ENCODE measurements at places on chromosomes 2 and 18.

DNA sequence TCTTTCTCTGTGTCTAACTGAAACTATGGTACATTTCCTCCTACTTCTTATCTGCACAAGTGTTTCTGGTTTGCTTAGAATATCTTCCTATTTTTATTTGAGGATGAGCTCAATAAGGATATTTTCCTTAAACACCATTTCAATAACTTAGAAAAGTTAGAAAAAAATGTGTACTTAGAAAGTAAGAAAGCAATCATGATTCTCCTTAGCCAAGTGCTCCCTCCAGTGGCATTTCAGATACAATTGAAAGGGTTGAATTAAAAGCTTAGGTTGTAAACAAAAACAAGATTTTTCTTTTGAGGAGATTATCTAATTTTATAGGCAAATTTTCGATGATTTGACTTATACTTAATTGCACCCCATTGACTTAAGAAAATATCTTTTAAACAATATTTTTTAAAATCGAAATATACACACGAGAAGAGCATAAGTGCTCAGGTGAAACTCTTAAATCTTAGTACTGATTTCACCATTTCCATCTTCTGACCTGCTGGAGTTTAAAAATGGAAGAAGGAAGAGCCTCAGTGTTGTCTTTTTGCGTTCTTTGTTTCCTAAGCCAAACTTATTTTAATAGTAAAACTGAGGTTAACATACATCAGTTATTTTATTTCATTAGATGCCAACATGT is 26.9 kb downstream of the C18orf63 start:
- no peak for DNase-seq

- DNase-seq = no peak
These were observed 95.3 kb upstream of the RNF152 start for GRCh38 chr18:61988100-61988499.

DNA sequence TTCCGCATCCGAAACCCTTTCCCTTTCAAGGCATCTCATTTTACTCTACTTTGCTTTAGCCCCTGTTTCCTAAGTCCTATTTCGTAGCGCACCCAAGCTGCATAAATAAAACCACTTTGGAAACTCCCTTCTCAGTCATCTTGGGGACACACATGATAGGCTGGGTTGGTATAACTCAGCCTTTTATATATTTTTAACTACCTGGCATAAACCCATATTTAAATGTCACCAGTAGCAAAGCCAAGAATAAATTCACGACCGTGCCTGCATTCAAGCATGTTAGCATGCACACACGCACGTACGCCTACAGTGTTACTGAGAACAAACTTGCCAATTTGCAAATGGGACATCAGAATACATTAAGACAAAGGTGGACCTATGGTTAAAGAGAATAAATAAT is 564.7 kb upstream of the PIK3C3 start:
- no peak for DNase-seq

GRCh38 chr18:52160636-52161035 is 179.4 kb upstream of the DCC start:
- DNase-seq = no peak

GRCh38 chr2:189485146-189485545 is 43.9 kb downstream of the WDR75 start:
- DNase-seq = no peak

GRCh38 chr2:227630322-227630721 is 13.0 kb downstream of the SCYGR4 start:
- DNase-seq = no peak

GRCh38 chr2:35462226-35462998 is 893.2 kb upstream of the CRIM1 start:
- DNase-seq = no peak

DNA sequence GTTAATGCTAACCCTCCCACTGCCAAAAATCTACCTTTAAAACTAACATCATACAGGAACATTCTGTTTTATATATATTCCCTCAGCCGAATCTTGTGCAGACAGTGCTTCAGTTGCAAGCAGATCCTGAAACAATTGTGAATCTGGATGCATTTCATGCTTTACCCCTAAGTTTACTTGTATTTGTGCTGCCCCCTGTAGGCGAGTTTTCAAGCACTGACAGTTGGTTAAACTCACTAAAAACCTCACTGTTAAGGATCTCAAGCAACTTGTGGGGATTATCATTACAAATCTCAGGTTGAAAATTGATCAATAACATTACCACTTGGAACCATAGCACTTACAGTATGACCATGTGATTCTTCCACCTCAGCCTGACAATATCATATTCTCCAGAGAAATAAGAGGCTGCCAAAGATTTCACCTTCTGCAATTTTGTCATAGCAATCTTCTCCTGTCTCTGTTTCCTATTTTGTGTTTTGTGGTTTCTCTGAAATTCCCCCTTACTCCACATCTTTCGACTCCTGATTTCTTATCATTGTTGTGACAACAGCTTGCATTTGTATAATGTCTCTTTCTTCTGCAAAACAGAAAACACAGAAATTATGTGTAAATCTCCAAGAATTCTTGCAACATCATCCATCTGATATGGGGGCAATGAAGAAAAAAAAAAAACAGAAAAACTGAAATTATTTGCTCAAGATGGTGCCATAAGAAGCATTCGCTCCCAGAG is 354.6 kb upstream of the SETBP1 start:
- no peak for DNase-seq

DNA sequence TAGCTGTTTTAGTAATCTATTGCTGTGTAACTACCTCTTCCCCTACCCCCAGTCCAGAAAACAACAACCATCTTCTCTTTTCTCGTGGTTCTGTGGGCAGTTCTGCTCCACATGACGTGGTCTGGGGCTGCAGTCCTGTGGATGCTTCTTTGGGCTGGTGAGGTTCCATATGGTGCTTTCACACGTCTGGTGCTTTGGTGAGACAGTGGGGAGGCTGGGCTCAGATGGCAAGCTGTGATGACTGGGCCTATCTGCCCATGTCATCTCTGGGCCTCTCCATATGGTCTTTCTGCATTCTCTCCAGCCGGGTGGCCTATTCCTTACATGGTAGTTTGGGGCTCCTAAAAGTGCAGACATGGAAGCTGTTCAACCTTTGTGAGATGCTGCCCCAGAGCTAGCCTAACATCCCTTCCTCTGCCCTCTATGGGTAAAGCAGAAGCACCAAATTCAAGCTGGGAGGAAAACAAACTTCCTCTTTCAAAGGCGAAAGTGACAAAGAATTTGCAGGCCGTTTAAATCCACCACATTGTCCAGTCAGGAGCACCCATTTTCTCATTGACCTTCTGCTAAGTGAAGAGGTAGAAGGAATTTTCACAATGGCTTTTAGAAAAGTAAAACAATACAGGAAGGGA is 68.3 kb upstream of the IL1R1 start:
- no peak for DNase-seq

GRCh38 chr2:55029098-55029497 is 21.2 kb downstream of the RTN4 start:
- DNase-seq = no peak

- DNase-seq = no peak
These were observed 62.0 kb upstream of the LGALSL start for GRCh38 chr2:64391940-64392339.

DNA sequence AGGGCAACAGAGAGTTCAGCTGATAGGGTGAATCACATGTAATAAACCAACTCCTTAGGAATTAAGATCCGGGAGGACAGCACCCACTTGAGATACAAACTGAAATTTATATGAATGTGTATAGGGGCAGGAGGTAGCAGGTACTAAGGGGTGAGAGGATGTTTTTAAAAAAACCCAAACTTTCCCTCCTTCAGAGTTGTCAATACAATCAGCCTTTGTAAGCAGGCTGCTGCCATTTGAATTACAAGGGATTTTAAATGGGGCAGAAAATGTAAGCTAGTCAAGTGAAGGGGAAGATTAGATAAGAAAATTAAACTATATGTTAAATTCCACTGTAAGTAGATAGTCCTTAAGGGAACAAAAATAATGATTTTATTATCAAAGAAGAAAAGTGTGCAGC is 1239.7 kb upstream of the CELF4 start:
- DNase-seq = no peak

DNA sequence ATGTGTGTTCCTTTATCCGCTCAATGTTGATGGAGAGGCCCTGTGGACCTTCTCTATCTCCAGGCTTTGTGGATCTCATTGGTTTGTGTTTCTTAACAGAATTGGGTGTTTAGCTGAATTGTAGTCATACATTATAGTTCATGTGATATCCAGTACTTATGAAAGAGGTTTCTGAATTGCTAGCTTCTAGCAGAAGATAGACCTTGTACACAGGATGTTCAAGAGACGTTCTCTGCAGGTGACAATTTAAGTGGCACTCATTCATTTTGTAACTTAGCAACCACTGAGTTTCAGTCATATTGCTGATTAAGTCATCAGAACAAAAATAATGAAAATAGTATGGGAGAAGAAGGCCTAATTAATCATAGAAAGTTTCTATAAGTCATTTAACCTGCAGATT is 279.2 kb downstream of the ALPK2 start:
- no peak for DNase-seq

GRCh38 chr2:20197192-20197591 is 27.7 kb downstream of the SDC1 start:
- no peak for DNase-seq

DNA sequence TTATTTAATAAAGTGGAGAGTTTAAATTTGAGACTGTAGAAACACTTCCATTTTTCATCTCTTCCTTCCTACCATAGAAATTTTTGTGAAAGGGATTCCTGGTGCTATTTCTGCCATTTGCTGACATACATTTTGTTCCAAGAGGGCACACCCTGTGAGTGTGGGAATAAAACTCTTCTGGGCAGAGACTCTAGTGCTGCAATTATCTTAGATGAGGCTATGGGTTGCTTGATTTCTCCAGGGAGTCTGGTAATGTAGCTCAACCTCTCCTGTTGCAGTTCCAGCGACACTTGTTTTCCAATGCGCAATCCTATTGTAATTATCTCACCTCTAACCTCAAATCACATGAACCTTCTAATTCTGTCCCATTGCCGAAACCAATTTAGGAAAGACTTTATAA is 60.1 kb upstream of the ZSWIM2 start:
- DNase-seq = no peak

GRCh38 chr2:235191978-235192377 is 240.2 kb downstream of the SH3BP4 start:
- no peak for DNase-seq

GRCh38 chr18:36130883-36131653 is 1.4 kb downstream of the ELP2 start:
- DNase-seq = no peak

DNA sequence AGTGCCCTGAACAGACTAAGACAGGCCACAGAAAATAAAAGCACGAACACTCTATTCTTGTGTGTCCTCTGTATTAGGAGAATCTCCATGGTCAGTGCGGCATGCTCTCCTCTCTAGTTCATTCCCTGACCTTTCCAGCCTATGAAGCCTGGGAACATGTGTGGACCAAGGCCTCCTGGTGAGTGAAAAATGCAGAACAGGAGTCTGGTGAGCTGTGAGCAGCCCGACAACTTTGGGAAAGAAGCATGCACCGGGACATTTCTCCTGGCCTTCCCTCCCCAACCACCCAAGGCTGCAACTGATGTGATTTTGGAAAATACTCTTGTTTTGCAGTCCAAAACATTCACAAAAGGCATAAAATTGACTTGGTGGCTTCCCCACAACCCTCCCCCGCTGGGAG is 878.3 kb upstream of the ID2 start:
- no peak for DNase-seq

DNA sequence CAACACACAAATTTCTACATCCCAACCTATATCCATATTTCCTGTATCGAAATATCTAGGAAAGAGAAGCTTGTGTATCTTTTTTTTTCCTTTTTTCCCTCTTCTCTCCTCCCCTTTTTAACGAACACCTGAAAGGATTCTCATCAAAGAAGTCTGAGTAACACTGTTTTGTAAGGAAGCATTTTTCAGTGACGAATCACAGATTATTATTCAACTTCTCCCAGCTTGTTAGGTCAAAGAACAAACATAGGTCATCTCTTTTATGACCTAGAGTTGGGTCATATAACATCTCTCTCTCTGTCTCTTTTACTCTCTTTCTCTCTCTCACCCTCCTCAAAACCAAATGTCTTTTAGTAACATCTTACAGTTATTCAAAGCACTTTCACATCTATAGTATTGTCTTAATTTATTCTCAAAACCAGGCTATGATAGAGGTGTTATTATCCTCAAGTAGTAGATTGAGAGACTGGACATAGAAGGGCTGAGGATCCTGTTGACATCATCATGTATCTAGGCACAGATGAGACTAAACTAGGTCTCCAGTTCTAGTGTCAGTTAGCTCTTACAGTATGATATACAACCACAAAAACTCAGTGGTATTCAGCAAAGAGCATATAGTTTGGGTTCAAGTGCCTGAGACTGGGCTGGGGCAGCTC is 80.1 kb upstream of the SPOPL start:
- no peak for DNase-seq

DNA sequence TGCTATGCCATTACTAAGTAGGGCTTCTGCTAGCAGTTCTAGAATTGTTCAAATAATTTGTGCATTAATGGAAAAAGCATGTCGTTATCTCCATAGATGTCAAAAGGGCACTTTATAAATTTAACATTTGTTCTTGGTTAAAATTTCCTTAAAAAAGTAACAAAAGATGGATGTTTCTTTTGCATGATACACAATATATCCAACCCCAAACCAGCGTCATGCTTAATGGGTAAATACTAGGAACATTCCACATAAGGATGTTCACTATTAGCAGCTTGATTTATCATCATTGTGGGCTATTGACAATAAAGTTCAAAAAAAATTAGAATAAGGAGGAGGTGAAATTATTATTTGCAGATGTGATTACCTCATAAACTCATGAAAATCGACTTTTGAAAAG is 79.7 kb downstream of the GREB1L start:
- no peak for DNase-seq

GRCh38 chr2:45674035-45674816 is 22.8 kb downstream of the PRKCE start:
- no peak for DNase-seq

DNA sequence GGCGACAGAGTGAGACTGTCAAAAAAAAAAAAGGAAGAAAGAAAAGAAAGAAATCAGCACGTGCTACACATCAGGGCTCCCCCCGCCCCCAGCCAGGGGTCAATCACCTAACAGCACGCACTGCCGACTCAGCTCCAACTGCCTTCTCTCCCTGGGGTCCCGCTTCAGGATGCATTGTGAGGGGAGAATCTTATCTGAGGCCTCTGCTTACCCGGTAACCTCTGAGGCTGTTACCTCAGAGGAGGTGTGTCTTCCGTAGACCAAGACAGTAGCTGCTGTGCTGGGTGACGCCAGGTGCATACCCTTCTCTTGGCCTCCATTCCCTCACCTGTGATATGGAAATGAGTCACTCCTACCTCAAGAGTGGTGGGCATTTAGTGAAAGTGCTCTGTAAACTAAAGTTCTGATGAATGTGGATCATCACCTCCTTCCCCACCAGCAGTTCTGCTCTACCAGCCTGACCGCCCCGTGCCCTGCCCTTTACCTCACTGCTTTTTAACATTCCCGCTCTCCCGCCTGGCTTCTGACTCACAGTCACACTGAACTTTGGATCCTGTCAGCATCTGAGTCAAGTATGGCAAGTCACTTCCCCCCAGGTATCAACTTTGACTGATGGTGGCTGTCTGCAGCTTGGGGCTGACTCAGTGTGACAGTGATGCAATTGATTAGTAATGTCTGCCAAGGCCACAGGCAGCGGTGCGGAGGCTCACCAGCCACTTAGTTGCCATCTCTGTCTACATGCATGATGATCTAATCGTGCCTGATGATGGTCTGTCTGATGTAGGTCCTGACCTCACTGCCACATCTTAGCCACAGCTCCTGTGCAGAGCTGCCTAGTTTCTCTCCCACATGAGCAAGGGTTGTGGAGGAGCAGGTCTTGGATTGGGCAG is 20.1 kb downstream of the ARID5A start:
- no peak for DNase-seq

All from left forelimb (tissue), 1 donor.